ENCODE measurements at places on chromosomes 2 and 18. TPM values are rescaled to one million over a fixed set of nuclear protein-coding genes. Genes with fewer than 3 reads are reported as not detected.

DNA sequence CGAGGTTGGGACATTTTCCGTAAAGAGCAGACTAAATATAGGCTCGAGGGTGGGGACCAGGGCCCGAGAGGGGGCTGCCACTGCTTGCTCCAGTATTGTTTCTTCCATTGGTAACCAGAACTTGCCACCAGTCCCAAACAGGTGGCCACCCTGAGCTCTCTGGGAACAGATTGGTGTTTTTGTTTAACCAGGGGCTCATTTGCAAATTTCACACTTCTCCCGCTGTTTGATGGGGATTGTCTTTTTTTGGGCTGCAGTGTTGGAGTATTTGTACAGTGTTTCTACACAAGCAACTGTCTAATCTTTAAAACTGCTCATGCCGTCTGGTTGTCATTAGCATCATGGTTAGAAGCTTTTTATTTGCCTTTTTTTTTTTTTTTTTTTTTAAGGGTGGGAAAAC is 8.5 kb downstream of the AGAP1 start:
- no peak overlapping the region for H3K4me3 ChIP-seq
- H3K4me1 ChIP-seq: peaks cover 39% of the 10 kb centered on the region
- H3K36me3 ChIP-seq: no peaks in the 10 kb centered on the region
- H3K27ac ChIP-seq: no peak overlapping the region
- no peaks in the 10 kb centered on the region for H3K27me3 ChIP-seq

DNA sequence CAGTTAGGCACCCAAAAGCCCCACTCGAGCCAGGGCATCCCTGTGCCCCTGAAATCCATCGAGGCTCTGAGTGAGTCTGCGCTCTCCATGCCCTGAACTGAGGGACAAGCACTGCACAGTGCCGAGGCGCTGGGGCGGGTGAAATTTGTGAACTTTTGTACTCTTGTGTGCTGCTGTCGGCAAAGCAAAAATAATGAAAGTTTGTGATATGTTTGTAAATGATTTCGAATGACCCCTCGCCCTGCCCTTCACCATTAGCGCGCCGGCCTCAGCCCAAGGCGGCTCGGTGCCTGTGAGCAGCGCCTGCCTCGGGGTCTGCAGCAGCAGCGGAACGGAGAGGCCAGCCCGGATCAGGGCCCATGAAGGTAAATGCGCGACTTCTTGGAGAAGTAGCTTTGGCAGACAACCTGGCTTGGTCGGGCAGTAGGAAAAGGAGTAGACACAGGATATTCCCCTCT is 1.8 kb upstream of the HOXD4 start:
- H3K27me3 ChIP-seq: peaks cover 100% of the 10 kb centered on the region
- no peak overlapping the region for H3K4me3 ChIP-seq
- no peak overlapping the region for H3K27ac ChIP-seq
- no peaks in the 10 kb centered on the region for H3K4me1 ChIP-seq

DNA sequence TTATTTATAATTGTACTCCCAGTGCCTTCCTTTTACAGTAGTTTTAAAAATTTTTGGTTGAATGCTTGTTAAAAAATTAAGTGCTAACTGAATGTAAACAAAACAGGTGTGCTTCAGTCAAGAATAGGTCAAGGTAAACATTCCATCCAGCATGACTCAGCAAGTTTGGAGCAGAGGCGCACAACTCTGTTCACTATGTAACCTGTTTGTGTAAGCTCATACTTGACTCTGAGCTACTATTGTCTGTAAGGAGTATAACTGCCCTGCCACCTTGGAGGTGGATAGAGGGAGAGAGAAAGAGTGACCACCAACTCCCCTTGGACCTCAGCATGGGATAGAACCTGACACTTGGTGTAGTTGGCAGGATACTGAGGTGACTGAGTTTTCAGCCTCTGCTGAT is 207.4 kb upstream of the SYT4 start:
- no peaks in the 10 kb centered on the region for H3K27me3 ChIP-seq
- H3K27ac ChIP-seq: no peak overlapping the region
- no peak for DNase-seq
- no peak overlapping the region for H3K4me3 ChIP-seq

DNA sequence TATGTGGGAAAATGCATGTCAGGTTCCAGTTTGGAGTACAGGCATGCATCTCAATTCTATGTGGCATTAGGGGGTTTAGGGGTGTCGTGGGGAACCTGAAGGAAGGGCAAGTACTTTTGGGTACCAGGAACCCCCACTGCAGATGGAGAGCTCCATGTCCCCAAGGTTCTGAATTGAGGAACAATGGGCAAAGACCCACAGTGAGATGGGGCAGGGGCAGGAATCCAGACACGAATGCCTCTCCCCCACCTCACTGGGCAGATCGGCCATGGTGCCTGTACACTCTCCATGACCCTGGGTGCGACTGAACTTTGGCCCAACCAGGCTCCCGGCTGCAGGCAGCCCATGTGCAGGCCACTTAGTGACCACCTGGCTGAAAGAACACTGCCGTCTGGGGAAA is 209.3 kb downstream of the HAUS1 start:
- DNase-seq: no peak
- no peaks in the 10 kb centered on the region for H3K27me3 ChIP-seq
- H3K36me3 ChIP-seq: no peaks in the 10 kb centered on the region
- no peak overlapping the region for H3K27ac ChIP-seq
- no peak overlapping the region for H3K4me3 ChIP-seq

- H3K36me3 ChIP-seq: no peaks in the 10 kb centered on the region
- H3K27me3 ChIP-seq: no peaks in the 10 kb centered on the region
- no peak for DNase-seq
- no peak overlapping the region for H3K27ac ChIP-seq
- H3K4me1 ChIP-seq: no peaks in the 10 kb centered on the region
Observed at GRCh38 chr2:35858216-35858615, 497.4 kb upstream of the CRIM1 start.

DNA sequence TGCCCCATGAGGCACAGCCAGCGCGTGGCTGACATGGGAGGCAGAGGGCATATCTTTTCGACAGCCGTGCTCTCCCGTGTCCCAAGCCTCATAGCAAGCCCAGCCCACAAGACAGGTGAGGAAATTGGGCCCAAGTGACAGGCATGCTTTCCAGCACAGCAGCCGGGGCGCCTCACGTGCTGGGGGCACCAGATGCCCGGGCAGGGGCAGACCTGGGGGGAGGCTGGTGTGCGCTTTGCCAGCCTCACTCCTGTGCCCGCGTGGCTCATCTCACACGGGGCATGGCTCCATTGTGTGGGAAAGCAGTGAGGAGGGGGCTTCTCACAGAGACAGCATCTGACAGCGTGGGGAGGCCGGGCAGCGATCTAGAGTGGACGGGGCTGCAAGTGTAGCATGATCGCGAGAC is 93.2 kb downstream of the USP40 start:
- no peaks in the 10 kb centered on the region for H3K27me3 ChIP-seq
- DNase-seq: no peak
- H3K36me3 ChIP-seq: no peaks in the 10 kb centered on the region
- no peaks in the 10 kb centered on the region for H3K4me1 ChIP-seq
- no peak overlapping the region for H3K4me3 ChIP-seq
- H3K27ac ChIP-seq: no peak overlapping the region

- H3K27me3 ChIP-seq: no peaks in the 10 kb centered on the region
- peaks cover 75% of the 10 kb centered on the region for H3K36me3 ChIP-seq
- no peaks in the 10 kb centered on the region for H3K4me1 ChIP-seq
- no peak overlapping the region for H3K27ac ChIP-seq
Observed at GRCh38 chr2:131058920-131059319, 34.3 kb downstream of the FAM168B start.

DNA sequence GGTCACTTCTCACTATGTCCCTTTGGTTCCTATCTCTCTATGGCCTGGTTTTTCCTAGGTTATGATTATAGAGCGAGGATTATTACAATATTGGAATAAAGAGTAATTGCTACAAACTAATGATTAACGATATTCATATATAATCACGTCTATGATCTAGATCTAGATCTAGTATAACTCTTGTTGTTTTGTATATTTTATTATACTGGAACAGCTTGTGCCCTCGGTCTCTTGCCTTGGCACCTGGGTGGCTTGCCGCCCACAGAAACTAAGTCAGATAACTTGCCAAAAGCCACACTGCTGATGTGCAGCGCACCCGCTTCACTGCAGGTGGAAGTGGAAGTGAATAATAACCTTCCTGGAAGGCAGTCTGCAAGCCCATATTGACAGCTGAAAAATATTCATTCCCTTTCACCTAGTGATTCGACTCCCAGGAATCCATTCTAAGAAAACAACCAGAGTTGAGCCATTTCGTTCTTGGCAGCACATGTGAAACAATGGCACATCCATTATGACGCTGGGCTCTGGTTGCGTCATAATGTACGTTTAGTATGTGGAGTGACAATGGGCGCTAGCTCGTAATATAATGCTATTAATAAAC is 725 bp upstream of the ANKRD53 start:
- H3K4me1 ChIP-seq: peaks cover 25% of the 10 kb centered on the region
- peak overlapping the region; percentile 84 for H3K27ac ChIP-seq
- H3K4me3 ChIP-seq: peak overlapping the region; percentile 39
- H3K36me3 ChIP-seq: no peaks in the 10 kb centered on the region

GRCh38 chr2:160516547-160517365 is 23.1 kb upstream of the RBMS1 start:
- H3K4me3 ChIP-seq: no peak overlapping the region
- no peaks in the 10 kb centered on the region for H3K4me1 ChIP-seq
- DNase-seq: no peak
- H3K36me3 ChIP-seq: no peaks in the 10 kb centered on the region
- no peak overlapping the region for H3K27ac ChIP-seq
- H3K27me3 ChIP-seq: no peaks in the 10 kb centered on the region

The SERPINB2 gene
- 3.5 TPM for total RNA-seq

The DSC2 gene
- 18.5 TPM for total RNA-seq

Data from left lung (tissue), 14 donors.